Stimulated activated CD8-positive, alpha-beta memory T cell treated with anti-CD3 and anti-CD28 coated beads, Interleukin-2, amount 100 ng/mL, for 48 hours (primary cell): ENCODE measurements at places on chromosomes 11 and 22.
A peak's percentile ranks its signal among the peaks of the same experiment; 100 is the strongest.

DNA sequence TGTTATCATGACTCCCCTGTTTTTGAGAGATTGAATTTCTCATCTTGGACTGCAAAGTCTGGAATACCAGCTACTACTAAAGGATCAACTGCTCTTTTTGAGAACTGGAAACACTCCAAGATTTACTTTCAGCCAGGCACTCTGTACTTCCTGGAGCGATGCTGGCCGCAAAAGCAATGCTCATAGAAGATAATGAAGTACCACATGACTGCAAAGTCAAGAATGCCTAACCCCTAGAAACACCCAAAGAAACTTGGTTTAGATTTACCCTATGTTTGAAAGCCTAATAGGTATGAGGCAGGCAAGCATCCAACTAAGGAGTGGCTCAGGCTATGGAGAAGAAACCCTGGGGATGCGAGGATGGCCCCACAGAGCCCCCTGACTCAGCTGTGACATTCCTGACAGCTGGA lies 47.7 kb upstream of the ARHGAP20 start:
- DNase-seq, result no peak

GRCh38 chr22:41537203-41537602 lies 7.1 kb downstream of the POLR3H start:
- DNase-seq, result no peak

- no peak for DNase-seq
These were observed 55.2 kb downstream of the MACROD1 start for GRCh38 chr11:64110465-64111375.

DNA sequence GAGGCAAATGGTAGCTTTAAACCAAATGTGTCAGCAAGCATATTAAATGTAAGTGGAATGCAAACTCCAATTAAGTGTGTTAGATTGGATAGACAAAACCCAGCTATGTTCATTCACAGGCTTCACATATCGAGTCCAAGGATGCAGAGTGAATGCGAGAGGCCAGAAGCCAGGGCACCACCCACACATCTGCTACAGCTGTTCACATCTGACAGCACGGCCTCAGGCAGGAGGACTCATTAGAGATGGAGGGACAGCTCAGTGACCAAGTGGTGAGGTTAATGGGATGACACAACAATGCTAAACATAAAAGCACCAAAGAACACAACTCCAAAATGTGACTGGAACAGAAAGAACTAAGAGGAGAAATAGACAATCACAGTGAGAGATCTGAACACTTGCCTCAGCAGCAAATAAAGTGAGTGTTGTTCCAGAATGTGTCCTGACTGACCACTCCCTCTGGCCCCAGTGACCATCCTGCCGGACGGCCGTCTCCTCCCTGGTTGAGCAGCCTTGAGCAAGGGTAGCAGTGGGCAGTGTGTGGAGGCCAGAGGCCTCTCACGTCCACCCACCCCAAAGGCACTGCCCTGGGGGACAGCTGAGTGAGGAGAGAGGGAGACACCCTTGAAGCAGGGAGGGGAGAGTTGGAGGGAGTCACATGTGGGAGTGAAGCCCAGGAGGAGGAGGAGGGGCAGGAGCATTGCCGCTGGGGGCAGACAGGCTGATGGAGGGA lies 23.8 kb downstream of the ALG12 start:
- no peak for DNase-seq

GRCh38 chr22:22746963-22747933 lies 102.8 kb downstream of the GGTLC2 start:
- DNase-seq, result no peak

- DNase-seq, result no peak
These were observed 15.2 kb downstream of the CCDC157 start for GRCh38 chr22:30371981-30372380.

- DNase-seq, result no peak
These were observed 24.4 kb upstream of the BIRC3 start for GRCh38 chr11:102292933-102293332.

DNA sequence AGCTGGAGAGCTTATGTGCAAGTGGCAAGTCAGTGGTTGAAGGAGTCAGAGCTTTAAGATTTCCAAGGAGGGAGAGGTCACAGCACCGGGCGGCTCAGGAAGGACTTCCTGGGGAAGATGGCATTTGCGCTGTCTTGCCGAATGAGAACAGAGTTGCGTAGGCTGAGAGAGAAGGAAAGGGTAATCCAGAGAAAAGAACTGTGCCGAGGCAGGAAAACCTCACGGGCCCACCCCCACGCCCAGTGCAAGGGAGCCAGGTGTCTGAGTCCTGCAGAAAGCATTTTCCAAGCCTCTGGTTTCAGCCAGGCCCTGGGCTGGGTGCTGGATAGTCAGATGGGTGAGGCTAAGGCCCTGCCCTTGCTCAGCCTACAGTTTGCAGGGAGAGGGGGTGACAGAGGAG lies 3.2 kb upstream of the AP1B1 start:
- DNase-seq, result no peak

- peak; percentile 30 for DNase-seq
These were observed 679 bp downstream of the TUG1 start for GRCh38 chr22:30969532-30970355.

GRCh38 chr11:109133159-109133558 lies 288.8 kb upstream of the C11orf87 start:
- DNase-seq, result no peak

GRCh38 chr11:67662142-67662834 lies 11.8 kb upstream of the ACY3 start:
- no peak for DNase-seq

GRCh38 chr11:17169876-17170275 lies 37.9 kb downstream of the PIK3C2A start:
- DNase-seq, result no peak

- DNase-seq, result no peak
These were observed 946.9 kb downstream of the BRD1 start for GRCh38 chr22:48880749-48881148.

DNA sequence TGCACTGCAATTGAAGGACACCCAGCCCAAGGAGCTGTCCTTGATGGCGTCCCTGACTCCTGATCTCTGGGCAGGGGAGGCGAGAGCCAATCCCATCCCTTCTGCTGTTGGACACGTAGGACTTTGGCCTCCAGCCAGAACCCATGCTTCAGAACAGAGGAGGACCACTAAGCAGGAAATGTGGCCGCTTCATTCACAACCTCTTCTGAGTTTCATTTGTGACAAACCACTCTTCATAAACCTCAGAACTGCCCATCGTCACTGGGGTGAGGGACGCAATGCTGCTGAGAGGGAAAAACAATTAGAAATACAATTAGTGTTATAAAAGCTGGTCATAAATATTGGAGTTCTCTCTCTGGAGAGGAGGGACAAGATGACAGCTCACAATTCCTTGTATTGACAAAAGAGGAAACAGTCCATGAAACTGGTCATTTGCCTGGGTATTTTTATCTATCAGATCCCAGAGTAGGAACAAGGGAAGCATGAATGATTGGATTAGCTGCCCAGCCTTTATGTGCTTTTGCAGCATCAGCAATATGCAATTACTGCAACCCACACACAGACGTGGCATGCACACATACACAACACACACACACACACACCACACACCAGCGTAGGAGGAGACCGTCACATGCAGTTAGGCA lies 216.5 kb upstream of the CADM1 start:
- DNase-seq, result no peak

- DNase-seq, result no peak
These were observed 946.0 kb downstream of the FAM181B start for GRCh38 chr11:81787584-81788049.

GRCh38 chr11:65744026-65744698 lies 23.6 kb upstream of the RNASEH2C start:
- peak; percentile 13 for DNase-seq

DNA sequence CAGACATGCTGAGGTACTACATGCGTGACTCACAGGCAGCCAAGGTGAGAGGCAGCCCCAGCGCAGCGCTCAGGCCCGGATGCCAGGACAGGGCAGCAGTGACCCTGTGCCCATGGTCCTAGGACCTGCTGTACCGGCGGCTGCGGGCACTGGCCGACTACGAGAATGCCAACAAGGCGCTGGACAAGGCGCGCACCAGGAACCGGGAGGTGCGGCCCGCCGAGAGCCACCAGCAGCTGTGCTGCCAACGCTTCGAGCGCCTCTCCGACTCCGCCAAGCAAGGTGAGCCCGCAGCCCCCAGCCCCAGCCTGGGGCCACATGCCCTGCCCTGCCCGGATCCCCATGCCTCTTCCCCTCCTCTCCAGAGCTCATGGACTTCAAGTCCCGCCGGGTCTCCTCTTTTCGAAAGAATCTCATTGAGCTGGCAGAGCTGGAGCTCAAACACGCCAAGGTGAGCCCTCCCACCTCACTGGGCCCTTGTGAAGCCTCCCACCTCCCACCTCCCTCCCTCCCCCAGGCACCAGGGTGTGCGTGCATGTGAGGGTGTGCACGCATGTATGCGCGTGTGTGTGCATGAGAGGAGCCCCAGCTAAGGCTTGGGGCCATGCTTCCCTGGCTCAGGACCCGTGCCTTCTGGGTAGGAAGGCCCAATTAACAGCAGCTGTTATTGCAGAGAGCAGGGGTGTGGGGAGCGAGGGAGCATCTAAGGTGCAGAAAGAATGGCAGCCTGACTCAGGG lies 5.3 kb downstream of the CFL1 start:
- no peak for DNase-seq

DNA sequence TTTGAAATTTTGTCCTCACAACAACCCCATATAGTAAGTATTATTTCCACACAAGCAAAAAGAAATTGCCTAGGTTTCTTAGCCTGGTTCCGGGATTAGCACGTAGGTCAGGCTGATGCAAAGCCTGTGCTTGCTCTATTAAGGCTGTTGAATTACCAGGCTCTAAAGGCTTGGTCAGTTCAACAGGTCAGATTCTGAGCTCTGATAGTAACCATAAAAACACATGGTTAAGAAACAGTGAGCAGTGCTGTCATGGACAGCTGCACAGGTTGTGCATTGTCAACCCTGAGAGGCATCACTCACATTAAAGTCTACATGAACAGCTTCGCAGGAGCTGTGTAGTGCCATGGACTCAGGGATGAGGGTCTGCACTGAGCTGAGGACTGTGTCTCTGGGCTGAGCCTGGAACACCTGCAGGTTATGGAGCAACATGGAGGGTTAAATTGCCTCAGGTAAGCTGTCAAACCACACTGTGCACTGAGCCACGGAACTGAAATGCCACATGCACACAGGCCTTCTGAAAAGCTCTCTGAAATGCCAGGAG lies 98.0 kb downstream of the PIWIL4 start:
- no peak for DNase-seq
